Right cardiac atrium (tissue), 5 donors: ENCODE measurements at places on chromosomes 11 and 22. TPM values are rescaled to one million over a fixed set of nuclear protein-coding genes. Genes with fewer than 3 reads are reported as not detected.

- no peak for DNase-seq
Measured at GRCh38 chr11:43638717-43639116, 41.8 kb upstream of the HSD17B12 start.

DNA sequence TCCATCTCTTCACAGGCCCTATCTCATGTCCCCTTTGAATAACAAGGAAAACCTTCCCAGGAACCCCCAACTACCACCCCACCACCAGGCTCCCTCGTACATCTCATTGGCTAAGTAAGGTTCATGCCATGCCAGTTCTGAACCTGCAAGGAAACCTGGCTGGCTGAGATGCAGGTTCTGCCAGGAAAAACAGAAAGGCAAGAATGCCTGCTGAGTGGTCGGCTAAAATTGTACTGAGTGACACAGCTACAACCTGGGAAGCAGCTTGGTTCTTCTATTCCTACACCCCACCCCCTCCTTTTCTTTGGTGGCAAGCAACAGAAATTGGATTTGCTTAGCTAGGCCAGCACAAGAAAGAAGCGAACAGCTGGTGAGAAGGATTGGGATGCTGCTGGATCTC lies 36.1 kb upstream of the TSPAN18 start:
- DNase-seq: no peak

DNA sequence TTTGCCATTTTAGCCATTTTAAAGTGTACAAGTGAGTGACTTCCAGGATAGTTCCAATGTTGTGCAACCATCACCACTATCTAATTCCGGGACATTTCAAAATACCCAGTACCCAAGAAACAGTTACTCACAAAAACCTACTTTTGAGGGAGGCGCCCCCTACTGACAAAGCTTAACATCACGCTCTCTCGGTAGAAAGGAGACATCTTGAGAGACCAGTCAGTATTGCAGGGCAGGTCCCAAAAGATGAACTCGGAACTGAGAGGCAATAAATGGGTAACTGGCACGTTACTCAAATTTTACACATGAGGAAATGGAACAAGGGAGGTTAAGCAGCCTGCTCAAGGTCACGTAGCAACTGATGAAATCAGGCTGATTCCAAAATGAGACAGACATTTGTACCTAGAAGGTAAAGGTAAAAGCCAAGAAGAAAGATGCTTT lies 50.0 kb upstream of the POU2AF1 start:
- DNase-seq: no peak

- no peak for DNase-seq
Measured at GRCh38 chr11:100404907-100405306, 282.2 kb upstream of the ARHGAP42 start.

DNA sequence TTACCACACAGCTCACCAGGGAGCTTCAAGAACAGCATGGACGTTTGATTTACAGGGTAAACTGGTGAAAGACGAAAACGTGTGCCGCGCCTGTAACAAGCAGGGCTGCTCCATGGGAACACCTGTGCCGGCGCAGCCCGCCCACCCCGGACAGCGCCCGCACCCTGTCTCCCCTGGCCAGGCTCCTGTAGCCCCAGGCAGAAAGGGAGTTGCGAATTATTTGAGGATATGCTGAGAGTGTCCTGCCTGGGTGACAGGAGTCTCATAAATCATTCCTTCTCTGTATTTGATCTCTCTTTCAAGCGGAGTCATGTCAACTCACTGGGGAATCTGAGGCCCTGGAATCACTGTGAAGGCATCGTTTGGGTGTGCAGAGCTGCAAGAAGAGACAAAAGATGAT lies 804.3 kb downstream of the OPCML start:
- no peak for DNase-seq

DNA sequence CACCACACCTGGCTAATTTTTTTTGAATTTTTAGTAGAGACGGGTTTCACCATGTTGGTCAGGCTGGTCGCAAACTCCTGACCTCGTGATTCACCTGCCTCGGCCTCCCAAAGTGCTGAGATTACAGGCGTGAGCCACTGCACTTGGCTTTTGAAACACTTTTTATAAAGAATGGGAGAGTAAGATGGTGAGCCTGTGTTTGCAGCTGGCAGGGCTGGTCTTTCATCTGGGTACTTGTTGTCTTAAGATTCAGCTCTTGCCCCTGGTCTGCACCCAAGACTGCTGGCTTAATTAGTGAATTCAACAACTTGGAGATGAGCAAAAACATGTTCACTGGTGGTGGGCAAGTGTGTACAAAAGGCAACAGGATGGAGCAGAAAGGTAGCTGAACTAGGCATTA lies 4.0 kb downstream of the TSPAN18 start:
- no peak for DNase-seq

- no peak for DNase-seq
Measured at GRCh38 chr22:19325296-19325948, 33.9 kb upstream of the CLTCL1 start.

- DNase-seq: no peak
Measured at GRCh38 chr11:82988936-82989627, 82.6 kb downstream of the RAB30 start.

DNA sequence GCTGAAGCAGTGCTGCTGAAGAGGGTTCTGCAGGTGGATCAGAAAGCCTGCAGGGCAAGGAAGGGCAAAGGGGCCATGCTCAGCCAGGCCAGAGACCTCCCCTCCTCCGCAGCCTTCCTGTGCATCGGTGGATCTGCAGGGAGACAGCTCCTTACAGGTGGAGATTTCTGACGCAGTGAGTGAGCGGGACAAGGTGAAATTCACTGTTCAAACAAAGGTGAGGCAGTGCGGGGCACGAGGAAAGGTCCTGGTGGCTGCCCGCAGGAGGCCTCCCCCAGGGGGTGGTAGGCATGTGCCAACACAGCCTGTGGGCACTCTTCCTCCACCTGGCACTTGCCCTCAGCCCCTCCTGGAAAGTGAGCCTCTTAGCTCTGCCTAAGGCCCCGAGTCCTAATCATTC lies 8.6 kb downstream of the CFL1 start:
- no peak for DNase-seq

DNA sequence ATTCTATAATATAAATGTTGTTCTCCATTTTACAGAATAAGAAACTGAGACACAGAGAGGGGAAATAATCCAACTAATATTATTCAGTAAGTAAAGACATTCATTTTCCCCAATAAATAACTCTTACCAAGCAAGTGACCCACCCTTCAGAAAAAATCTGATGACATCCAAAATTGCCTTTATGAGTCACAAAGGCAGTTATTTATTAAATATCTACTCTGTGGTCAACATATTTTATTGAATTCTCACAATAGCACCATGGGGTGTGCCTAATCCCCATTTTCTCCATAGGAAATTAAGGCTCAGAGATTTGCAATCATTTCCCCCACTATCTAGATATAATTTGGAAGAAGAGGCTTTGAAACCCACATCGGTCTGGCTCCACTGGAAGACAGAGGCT lies 161.5 kb upstream of the ISX start:
- DNase-seq: no peak

DNA sequence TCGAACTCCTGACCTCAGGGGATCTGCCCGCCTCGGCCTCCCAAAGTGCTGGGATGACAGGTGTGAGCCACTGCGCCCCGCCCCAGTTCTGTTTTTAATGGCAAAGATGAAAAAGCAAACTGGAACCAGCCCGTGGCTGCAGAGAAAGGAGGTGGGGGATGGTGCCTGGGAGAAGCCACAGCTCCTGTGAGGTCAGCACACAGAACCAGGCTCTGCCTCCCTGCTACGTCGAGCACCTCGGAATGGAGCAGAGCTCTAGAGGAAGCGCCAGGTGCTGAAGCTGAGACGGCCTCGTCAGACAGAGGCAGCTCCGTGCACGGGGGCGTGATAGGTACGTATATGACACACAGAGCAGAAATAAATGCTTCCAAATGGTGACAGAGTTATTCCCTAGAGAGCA lies 8.5 kb downstream of the DRD4 start:
- no peak for DNase-seq

Gene LRRC55
- polyA plus RNA-seq: 0.02 TPM

Gene FGF3
- not detected for polyA plus RNA-seq

Gene ADSL
- 31.7 TPM for polyA plus RNA-seq

Gene FLRT1
- 1.5 TPM for polyA plus RNA-seq

Gene FERMT3
- polyA plus RNA-seq: 5.2 TPM

Gene PYGM
- polyA plus RNA-seq: 50.2 TPM

Gene FXYD6
- 54.1 TPM for polyA plus RNA-seq
